Common myeloid progenitor, CD34-positive (primary cell): ENCODE measurements at places on chromosomes 13 and 19.

DNA sequence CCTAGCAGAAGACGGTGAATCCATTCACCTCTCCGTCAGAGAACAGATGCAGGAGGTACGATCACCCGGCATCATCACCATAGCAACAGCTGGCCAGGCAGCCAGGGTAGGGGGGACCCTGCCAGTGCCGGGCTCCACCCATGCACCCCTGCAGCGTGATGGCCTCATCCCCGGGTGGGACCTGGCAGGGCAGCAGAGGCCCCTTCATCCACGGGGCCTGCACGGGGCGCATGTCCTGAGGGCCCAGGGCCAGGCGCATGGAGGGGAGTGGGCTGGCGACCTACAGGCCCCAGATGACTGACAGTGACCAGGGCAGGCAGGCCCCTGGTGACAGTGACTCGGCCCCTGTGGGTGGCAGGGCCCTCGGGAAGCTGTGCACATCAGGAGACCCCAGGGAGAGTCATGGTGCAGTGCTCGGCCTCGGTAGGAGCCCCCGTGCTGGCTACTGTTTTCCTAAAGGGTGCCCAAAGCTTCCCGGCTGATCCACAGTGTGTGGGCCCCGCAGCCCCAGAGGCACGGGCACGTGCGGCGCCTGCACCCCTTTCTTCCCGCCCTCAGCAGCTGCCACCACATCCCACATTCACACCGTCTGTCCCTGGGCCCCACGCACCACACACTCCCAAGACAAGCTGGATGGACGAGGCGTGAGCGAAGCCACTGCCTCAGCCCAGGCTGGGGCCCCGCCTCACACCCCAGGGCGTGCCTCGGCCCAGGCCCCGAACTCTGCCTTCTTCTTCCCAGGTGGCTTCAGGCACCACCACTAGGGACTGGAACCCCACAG lies 4.8 kb downstream of the RNF126 start:
- no peak for DNase-seq

- DNase-seq, result peak; percentile 50
Measured at GRCh38 chr19:661427-662196, 1.4 kb downstream of the RNF126 start.

GRCh38 chr13:33372251-33372919 lies 86.8 kb upstream of the STARD13 start:
- no peak for DNase-seq

- no peak for DNase-seq
Measured at GRCh38 chr13:112714376-112715174, 24.7 kb downstream of the ATP11A start.

DNA sequence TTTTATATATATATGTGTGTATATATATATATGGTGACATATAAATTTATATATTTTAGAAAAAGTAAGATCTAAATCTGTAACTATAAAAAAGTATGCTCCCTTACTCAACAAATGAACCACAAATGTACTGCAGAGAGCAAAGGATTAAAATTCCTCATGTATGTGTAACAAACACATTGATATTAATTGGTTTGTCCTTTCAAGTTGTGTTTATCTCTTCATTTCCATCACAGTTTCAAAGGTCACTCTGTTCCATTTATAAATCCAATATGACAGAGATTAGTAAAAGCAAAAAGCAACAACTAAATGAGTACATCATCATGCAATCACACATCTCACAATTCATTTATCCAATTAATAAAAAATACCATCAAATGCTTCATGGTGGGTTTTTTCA lies 247.9 kb downstream of the DACH1 start:
- DNase-seq, result no peak

GRCh38 chr19:19404879-19405860 lies at the start of gene GATAD2A:
Gene GATAD2A (plus strand): TSS chr19:19405675. CDS start chr19:19465346, 59,671 bp downstream.
- peak; percentile 92 for DNase-seq

DNA sequence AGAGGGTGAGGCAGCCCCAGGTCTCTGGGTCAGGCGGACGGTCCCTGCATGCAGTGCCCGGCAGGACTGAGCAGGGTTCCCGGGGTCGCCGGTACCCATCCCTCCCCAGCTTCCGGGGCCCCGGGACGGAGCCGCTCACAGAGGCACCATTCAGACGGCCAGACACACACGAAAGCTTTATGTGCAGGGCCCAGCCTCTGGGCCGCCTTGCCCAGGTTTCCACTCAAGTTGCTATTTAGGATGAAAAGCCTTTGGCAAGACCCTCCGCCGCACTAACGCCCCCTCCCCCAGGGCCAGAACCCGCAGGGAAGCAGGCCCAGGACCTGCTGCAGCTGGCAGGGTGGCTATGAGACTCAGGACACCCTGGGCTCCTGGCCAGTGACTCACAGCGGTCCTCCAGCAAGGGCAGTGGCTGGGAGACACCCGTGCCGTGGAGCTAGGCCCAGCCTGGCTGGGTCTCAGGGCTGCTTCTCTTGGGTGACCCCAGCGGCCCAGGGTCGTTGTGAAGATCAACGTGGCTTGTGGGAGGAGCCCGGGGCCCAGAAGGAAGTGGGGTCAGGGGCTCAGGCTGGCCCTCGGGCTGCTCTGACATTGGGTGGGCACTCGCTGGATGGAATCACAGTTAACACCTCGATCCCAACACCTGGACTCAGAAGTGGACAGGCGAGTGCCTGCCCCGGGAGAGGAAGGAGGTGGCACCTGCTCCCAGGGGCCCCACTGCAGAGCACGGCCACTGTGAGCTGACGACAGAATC lies 4.8 kb downstream of the C19orf25 start:
- no peak for DNase-seq

DNA sequence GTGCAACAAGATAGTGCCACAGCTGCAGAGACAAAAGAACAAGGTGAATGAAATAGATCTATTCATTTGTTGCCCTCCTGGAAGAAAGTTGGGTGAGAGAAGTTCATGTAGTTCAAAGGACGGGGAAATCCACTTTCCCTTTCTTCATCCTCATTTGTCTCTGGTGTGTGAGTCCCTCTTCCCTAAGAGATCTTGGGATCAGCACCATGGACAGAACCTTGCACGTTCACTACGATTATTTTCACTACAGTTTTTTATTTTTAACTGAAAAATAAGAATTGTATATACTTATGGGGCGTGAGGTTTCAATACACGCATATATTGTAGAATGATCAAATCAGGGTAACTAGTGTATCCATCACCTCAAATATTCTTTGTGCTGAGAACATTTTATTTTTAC lies 29.2 kb downstream of the NLRP5 start:
- peak; percentile 11 for DNase-seq

GRCh38 chr13:76500894-76501293 lies 385.3 kb downstream of the KCTD12 start:
- no peak for DNase-seq

DNA sequence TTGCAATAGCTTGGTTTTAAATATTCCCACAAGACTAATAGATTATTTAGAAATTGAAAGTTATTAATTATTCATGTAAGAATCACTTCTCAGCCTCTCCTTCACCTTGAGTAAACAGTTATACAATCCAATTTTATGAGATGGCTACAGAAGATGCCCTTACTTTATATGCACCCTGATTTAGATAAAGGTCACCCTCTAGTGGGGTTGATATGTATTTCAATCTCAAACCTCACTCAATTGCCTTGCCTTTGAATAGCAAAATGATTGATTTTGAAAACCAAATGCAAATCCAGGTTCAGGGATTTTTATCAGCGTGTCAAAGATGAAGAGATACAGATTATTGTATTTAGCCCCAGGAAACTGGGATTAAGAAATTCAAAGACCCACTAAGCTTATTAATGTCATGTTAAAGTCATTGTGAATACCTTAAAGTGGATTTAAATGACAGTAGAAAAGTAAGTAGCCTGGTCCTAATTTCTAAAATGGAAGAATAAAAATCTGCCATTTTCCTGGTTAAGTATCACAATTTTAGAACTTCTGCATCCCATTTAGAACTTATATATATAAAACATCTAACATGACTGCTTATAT lies 305.1 kb downstream of the ITGBL1 start:
- peak; percentile 55 for DNase-seq

DNA sequence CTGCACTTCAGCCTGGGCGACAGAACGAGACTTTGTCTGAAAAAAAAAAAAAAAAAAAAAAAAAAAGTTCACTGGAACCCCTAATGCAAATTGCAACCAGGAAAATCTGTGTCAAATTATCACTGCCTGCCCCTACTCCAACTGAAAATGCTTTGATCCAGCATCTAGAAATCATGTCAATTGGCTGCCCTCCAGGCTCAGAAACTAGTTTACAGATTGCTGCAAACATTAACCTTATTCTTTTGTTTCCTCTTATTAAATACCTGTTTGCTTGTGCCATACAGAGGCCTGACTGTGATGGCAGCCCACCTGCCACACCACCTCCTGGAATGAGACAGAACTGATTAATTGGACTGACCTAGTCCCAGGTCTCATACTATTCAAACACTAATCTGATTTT lies 18.6 kb upstream of the AKT2 start:
- no peak for DNase-seq

GRCh38 chr19:44732235-44733014 lies 16.1 kb upstream of the BCL3 start:
- DNase-seq, result no peak

GRCh38 chr19:3483226-3483628 lies at the start of gene SMIM44:
Gene SMIM44 (minus strand): TSS chr19:3483441. CDS start chr19:3483403, 38 bp downstream.
- DNase-seq, result no peak

DNA sequence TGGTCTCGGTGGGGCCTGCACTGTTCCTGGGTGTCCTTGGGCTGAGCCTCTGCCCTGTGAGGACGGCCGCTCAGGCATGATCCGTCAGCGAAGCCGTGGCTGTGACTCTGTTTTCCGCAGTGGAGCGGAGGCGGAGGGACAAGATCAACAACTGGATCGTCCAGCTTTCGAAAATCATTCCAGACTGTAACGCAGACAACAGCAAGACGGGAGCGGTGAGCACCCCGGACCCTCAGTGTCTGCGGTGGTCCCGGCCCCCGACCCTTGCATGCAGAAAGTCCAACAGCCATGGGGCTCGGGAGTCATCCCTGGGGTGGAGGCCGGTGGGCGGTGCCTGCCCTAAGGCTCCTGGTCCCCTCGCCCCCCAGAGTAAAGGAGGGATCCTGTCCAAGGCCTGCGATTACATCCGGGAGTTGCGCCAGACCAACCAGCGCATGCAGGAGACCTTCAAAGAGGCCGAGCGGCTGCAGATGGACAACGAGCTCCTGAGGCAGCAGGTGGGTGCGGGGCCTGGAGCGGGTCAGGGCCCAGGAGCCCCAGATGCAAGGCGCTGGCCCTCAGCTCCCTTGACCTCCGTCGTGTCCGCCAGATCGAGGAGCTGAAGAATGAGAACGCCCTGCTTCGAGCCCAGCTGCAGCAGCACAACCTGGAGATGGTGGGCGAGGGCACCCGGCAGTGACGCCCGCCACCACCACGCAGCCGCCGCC lies 3.6 kb upstream of the HAMP start:
- DNase-seq, result no peak

DNA sequence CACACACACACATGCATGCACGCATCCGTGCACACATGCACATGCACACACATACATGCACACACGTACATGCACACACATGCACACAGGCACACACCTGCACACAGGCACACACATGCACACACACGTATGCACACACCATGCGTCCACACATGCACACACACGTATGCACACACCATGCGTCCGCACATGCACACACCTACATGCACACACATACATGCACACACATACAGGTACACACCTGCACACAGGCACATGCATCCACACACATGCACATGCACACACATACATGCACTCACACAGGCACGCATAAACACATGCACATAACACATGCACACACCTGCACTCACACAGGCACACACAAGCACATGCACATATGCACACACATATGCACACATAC lies 112.1 kb downstream of the DPF1 start:
- peak; percentile 7 for DNase-seq

DNA sequence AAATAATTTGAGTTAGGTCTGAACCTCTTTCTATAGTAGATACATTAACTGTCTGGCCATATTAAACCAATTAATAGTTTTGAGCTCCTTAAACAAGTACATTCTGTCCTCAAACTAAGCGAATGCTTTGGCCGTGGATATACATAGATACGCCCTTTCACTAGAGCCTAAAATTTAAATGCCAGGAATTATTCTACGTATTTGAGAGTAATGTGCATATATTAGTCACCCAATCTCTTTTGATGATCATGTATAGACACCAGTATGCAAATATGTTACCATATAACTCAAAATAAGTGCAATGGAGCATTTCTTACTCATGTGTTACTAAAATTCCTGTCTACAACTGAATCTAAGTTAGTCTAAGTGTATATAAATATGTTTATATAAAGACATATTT lies 70.4 kb downstream of the FLT1 start:
- DNase-seq, result no peak

- DNase-seq, result no peak
Measured at GRCh38 chr19:38839816-38840582, 8.4 kb upstream of the ECH1 start.

GRCh38 chr19:32388393-32388855 lies 17.1 kb upstream of the DPY19L3 start:
- no peak for DNase-seq

GRCh38 chr19:47429140-47429793 lies 9.9 kb upstream of the MEIS3 start:
- no peak for DNase-seq

DNA sequence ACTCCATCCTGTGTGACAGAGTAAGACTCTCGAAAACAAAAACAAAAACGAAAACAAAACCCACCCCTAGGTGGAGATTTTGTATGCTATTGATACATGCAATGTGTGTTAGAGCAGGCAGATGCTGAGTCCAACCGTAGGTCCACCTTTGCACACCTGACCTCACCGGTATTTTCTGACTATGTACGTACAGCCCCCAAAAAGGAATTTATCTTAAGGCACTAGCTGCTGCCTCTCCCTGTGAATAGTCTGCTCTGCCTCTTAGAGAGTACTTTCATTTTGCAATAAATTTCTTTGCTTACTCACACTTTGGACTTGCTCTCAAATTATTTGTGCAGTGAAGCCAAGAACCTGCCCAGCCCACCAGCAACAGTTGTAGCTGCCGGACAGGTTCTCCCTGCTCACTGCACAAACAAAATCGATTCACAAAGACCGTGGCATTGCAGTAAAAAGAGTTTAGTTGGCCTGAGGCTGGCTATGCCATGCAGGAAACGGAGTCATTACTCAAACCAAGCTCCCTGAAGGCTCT lies 8.2 kb upstream of the ZNF77 start:
- DNase-seq, result no peak

DNA sequence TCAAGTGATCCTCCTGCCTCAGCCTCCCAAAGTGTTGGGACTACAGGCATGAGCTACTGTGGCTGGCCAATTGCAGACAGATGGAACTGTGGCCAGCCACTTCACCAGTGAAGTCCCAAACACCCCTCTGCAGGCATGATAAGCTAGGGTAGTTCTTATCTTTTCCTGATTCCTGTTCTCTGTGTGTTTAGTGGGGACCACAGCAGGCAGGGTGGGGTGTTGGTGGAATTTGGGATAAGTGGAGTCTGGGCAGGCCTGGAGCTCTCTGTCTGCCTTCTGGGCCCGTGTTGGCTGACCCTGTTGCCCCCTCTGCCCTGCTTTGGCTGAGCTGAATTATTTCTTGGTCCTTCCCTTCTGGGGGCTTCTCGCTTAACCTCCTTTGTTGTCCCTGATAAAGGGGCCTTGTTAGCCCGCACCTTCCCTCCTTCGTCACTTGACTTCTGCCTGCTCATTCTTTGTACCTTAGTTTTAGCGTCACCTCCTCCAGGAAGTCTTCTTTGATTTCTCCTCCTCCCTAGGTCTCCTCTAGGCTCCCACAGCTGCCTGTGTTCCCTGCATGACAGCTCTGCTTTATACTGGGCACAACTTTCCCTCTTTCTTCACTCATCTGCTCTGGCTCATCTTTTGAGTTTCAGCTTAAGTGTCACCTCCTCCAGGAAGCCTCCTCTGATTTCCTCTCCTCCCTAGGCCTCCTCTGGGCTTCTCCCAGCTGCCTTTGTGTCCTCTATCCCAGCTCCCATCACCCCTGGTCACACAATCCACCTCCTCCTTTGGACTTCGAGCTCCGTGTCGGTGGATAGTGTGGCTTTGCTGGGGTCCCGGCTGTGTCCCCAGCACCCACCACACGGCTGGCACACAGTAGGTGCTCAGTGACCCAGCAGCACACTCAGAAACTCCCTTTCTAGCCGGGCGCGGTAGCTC lies 1.7 kb upstream of the NCLN start:
- DNase-seq, result peak; percentile 48
